ENCODE measurements at places on chromosomes 4 and X. TPM values are rescaled to one million over a fixed set of nuclear protein-coding genes. Genes with fewer than 3 reads are reported as not detected.

Gene CHRDL1
- 243 TPM for total RNA-seq

Gene ACE2
- total RNA-seq, result 0.62 TPM

Gene CLDN22
- total RNA-seq, result not detected

Gene KCNE5
- total RNA-seq, result not detected

Gene UCHL1
- 37.3 TPM for total RNA-seq

Gene SERTM2
- 5.7 TPM for total RNA-seq

Gene QRFPR
- not detected for total RNA-seq

Gene TRMT10A
- total RNA-seq, result 6.6 TPM

Gene UBE2K
- total RNA-seq, result 30.5 TPM

Gene SSX1
- not detected for total RNA-seq

Gene UGT2B11
- total RNA-seq, result not detected

Gene PCDH18
- total RNA-seq, result 69.2 TPM

GRCh38 chr4:15002659-15003400 lies 549 bp downstream of the CPEB2 start:
- peak; percentile 36 for ATAC-seq

- peak; percentile 35 for ATAC-seq
Measured at GRCh38 chr4:169791527-169792156, 33.9 kb upstream of the HPF1 start.

GRCh38 chr4:98638661-98639060 lies 19.8 kb downstream of the TSPAN5 start:
- no peak for ATAC-seq

- ATAC-seq, result no peak
Measured at GRCh38 chr4:59987289-59987688, 1212.8 kb upstream of the ADGRL3 start.

DNA sequence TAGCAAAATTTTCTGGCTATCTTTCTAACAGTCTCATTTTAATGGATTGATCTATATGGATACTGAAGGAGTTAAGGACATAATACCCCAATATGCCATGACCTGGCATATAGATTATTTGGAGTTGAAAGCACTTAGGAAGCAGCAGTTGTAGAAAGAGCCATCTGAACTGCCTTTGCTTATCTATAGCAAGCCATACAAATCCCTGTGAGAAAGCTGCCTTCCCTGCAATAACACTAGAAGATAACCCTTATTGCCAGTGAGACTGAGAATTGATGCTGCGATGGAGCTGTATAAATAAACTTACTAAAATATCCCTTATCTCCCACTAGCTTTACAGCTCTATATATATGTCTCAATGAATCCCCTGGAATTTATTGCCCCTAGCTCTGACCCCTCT lies 346.3 kb downstream of the TECRL start:
- ATAC-seq, result no peak

GRCh38 chrX:36508042-36508441 lies 500.1 kb upstream of the FAM47C start:
- ATAC-seq, result no peak

DNA sequence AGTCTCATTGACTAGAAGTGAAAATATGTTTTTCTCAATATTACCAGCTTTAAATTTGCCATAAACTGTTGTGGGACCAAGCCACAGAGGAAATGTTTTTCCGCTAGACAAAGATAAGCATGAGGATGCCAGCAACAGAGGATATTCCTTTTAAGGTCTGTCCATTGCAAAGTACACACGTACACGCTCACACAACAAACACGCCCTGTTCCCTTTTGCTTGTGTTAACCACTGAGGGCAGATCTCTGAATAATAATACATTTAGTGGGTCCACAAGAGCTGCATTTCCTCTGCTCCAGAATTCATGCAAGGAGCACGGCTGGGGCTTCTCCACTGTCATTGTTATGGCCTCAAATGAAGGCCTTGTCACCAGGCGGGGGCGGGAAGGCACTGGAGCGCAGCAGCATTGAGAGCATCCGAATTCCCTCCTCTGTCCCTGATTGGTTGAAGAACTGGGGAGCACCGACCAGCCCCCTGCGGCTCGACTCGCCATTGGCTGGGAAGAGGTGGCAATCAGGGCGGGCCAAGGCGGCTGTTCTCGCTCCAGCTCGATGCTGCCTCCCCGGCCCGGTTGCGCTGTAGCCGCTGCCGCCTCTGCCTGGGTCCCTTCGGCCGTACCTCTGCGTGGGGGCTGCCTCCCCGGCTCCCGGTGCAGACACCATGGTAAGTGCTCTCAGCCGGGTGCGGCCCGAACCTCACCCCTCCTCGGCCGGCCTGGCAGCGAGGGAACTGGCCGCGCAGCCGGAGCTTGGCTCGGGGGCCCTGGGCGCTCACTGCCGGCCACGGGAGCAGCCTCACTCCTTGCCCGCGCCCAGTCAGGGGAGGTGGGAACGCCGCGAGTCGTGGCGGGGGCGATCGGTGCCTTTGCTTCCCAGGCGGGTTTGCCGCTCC lies at the start of gene GUCY1B1:
Gene GUCY1B1, plus strand, starts transcription at position 541 of the 891 bp plus-strand sequence. Its CDS starts 120 bp downstream, at position 661.
- peak; percentile 99 for ATAC-seq

- no peak for ATAC-seq
Measured at GRCh38 chrX:5870238-5870637, 358.4 kb downstream of the NLGN4X start.

- ATAC-seq, result peak; percentile 32
Measured at GRCh38 chr4:26076000-26076587, 162.1 kb downstream of the SMIM20 start.

DNA sequence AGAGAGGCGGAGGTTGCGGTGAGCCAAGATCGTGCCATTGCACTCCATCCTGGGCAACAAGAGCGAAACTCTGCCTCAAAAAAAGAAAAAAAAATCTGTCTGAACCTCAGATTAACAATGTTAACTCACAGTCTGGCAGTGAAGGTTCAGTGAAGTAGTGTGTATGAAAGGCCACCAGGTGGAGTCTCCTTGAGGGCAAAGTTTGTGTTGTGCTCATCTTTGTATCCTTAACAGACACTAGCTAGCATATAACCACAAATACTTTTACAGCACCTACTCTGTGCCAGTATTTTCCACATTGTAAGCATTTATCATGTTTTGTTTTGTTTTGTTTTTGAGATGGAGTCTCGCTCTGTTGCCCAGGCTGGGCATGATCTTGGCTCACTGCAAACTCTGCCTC lies 46.0 kb upstream of the MGST2 start:
- ATAC-seq, result no peak

DNA sequence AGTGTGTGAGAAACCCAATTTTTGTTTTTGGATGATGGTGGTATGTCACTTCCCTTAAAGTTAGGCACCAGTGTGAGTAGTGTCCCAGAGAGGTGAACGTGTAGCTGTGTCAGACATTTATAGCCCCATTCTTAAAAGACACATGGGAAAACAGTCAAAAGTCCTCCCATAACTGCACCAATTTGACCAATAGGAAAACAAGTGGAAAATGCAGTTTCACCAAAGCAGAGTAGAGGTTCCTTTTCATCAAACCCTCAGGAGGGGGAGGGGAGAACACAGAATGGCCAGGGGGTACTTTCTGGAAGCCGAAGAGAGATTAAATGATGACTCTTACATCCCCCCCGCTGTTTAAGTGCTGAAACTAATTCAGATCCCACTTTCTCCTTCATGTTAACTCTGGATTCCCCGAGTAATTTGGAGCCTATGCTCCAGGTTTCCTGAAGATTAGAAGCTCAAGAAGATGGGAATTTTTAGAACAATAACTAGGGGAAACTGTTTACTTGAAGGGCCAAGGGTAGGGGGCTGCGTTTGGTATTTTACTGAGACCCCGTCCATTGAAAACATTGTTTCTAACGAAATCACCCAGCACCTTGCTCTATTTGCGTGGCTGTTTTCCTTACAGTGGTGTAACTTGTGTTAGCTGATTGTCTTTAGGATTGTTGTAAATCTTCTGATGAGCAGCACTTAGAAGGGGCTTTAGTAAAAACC lies 2.1 kb upstream of the LEF1 start:
- ATAC-seq, result no peak

DNA sequence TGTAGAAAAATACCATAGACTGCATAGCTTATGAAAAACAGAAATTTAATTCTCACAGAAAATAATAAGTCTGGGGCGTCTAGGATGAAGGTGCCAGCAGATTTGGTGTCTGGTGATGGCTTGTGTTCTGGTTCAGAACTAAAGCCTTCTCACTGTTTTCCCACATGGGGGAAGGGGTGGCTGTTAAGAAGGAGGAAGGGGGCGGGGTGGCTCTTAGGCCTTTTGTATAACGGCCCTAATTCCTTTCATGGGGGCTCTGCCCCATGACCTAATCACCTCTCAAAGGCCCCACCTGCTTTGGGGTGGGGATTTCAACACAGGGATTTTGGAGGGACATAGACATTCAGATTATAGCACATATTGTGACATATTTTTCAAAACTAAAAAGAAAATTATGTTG lies 173.2 kb upstream of the TECRL start:
- no peak for ATAC-seq

- no peak for ATAC-seq
Measured at GRCh38 chr4:15934259-15934658, 4.3 kb downstream of the FGFBP1 start.

- no peak for ATAC-seq
Measured at GRCh38 chrX:150182161-150182560, 181.0 kb upstream of the MAMLD1 start.

GRCh38 chrX:94545722-94546121 lies 871.7 kb downstream of the FAM133A start:
- ATAC-seq, result no peak

DNA sequence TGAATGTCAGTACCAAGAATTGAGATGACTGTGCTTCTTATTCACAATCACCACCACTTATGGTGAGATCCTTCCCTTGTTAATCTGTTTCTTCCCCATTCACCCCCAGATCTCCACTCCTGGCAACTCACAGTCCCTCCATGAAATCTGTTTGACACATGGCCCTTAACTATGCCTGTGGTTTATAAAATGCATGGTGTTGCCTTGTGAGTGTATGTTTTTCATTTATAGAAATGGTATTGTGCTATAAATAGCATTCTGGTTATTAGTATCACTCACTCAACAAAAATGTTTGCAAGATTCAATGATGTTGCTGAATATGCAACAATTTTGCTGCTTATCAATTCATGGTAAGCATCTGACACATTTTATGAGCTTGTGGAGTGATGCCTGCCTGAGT lies 131.0 kb downstream of the PRKX start:
- no peak for ATAC-seq

GRCh38 chr4:185800266-185800945 lies 11.6 kb downstream of the SORBS2 start:
- ATAC-seq, result no peak

DNA sequence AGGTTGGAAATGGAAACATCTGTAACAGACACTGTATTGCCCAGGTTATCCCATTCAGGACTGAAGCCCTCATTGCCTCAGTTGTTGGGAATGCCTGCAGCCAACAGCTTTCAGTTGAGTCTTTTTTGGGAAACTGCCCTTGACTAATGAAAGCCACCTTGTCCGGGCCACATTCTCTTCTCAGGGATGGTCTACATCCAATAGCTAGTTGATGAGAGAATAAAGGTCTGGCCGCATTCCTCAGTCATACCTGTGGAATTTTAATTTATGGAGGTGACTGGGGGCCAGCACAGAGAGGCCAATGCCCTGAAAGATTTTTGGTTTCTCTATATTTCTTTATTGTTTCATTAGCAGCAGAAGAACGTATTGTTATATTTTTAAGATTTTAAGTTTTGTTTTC lies 147.6 kb upstream of the MSX1 start:
- ATAC-seq, result no peak

DNA sequence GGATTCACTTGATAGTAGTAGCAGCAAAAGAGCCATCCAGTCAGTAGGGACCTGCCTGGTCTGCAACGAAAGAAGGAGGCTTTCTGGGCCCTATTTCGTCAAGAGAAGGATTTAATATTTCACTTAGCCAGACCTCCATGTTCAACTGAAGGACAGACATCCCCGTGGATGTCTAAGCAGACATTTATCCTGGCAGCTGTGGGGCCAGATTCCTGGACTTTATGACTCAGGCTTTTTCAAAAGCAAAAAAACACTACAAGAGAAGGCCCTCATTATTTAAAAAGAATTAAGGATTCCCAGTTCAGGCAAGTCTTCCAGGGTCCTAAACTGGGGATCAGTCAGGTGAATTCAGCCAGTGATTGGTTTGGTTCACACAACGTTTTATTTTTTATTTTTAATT lies 88.5 kb upstream of the TSPAN5 start:
- no peak for ATAC-seq

DNA sequence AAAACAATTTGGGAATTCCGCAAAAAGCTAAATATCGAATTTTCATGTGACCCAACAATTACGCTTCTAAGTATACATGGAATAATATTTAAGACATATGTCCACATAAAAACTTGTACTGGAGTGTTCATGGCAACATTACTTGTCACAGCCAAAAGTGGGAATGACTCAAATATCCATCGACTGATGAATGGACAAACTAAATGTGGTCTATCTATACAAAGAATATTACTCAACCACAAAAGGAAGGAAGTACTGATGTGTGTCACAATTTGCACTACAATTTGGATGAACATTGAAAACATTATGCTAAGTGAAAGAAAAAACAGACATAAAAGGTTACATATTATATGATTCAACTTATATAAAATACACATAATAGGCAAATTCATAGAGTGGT lies 71.9 kb downstream of the AFF2 start:
- no peak for ATAC-seq

GRCh38 chrX:71604796-71605568 lies 13.3 kb downstream of the CXCR3 start:
- ATAC-seq, result no peak

DNA sequence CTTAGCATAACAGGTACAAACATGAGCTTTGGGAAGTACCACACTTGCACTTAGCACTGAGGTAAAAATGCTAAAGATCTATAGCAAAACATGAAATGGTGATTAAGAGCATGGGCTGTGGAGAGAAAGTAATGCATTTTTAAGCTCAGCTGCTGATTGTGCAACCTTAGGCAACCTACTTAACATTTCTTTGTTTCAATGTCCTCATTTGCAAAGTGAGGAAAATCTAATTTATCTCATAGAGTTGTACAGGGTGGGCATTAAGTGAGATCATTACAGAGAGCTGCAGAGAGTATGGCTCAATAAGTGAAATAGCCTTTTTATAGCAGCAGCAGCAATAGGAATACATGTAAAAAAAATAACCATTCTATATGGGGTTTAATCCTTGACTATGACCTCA lies 87.0 kb downstream of the PAK3 start:
- no peak for ATAC-seq
